ENCODE measurements at places on chromosomes 7 and 10.

- no peak for DNase-seq
These were observed 102.0 kb upstream of the HDAC9 start for GRCh38 chr7:18393465-18394118.

- DNase-seq, result no peak
These were observed 475.1 kb downstream of the DNAJB6 start for GRCh38 chr7:157811946-157812345.

DNA sequence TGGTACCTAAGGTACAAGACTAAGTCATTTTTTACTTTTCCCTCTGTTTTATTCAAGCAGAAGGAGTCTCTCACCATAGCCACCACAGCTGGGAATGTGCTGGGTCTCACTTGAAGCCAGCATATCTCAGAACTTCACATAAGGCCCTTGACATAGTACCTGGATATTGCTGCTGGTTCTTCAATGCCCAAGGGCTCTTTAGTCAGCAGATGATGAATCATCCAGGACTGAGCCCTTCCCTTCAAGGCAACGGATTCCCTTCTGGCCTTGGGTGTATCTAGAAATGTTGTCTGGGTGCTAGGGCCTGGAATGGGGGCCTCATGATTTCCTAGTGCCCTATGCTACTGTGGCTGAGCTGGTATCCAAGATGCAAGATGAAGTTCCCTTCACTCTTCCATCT, 93.9 kb downstream of the ADCYAP1R1 start:
- no peak for DNase-seq

- DNase-seq, result no peak
These were observed 439.4 kb downstream of the TYW1 start for GRCh38 chr7:67435894-67436535.

DNA sequence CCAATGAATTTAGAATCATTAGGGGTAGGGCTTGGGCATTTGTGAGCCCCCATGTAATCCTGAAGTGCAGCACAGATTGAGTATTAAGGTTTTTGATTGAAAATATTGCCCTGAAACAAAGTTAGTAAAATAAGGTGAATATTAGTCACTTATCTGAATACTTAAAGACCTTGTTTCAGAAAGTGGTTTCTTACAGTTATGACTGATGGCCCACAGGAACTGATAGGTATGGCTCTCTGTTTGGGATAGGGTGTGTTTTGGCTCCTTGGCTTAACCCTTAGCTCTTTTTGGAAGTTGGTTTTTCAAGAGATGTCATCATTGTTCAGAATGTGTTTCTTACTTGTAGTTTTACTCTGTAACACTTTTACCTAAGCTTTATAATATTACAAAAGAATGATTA, 34.8 kb downstream of the MDFIC start:
- DNase-seq, result no peak

GRCh38 chr10:126499744-126500143, 111.5 kb upstream of the ADAM12 start:
- no peak for DNase-seq

GRCh38 chr10:71217266-71218045, 5.1 kb downstream of the UNC5B start:
- no peak for DNase-seq

GRCh38 chr10:59279991-59280505, 82.3 kb downstream of the FAM13C start:
- no peak for DNase-seq

- no peak for DNase-seq
These were observed 449.9 kb upstream of the ANKRD30A start for GRCh38 chr10:36675458-36675880.

- DNase-seq, result no peak
These were observed 27.4 kb upstream of the POU6F2 start for GRCh38 chr7:38950309-38950708.

DNA sequence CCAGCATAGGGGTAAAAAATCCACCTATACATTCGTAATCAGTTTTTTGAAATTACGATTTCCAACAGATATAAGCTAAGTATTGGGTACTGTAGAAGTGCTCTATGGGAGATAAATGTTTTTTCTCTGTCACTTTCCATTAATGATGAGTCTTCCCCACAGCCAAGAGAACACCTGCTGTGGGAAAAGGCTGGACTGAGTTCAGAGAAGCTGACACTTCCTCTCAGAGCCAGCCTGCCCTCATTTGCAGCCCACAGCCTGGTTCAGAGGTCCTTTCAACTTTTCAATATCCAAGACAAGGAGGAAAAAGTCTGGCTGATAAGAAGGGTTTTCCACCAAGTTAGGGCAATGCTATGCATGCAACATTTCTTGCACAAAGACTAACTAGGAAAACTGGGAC, 64.5 kb upstream of the DNAJB12 start:
- no peak for DNase-seq

- DNase-seq, result no peak
These were observed 124.6 kb downstream of the LRRTM3 start for GRCh38 chr10:67050415-67050814.

GRCh38 chr10:23496727-23497126, 57.9 kb downstream of the OTUD1 start:
- no peak for DNase-seq

DNA sequence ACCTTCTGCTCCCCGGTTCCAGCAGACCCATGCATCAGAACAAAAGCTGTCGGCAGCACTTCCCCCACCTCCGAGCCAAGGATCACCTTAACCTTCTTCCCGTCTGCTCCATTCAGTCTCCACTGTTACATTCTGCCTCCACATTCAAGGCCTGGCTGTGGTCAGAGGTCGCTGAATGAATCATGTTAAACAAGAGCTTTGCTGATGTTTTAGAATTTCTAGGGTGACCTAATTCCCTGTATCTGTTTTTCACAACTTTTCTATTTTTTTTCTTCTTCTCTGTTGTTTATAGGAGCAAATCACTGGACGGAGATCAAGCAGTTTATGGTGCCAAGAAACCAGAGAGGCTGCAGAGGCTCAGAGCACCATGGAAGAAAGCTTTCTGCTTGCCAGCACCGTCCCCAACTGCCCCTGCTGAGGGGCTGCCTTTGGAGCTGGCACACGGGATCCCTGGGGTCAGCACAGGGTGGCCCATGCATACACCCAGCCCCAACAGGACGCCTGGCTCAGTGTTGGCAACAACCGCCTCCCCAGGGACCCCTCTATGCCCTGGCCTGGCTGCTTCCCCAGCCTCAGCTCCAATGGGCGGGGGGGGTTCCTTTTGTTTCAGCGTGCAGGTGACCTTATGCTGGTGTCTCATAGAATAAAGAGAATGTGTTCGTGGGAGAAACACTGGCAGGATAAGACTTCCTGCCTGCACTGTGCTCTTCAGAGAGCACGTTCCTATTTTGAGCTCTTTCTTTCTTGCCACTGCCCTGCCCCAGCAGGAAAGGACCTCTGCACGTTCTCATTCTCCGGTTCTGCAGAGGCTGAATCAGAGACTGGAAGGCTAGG, 182.7 kb upstream of the LYZL2 start:
- DNase-seq, result no peak

- DNase-seq, result no peak
These were observed 41.5 kb upstream of the GPR141 start for GRCh38 chr7:37642028-37642540.

GRCh38 chr7:140212100-140212881, 35.5 kb upstream of the KDM7A start:
- DNase-seq, result no peak

DNA sequence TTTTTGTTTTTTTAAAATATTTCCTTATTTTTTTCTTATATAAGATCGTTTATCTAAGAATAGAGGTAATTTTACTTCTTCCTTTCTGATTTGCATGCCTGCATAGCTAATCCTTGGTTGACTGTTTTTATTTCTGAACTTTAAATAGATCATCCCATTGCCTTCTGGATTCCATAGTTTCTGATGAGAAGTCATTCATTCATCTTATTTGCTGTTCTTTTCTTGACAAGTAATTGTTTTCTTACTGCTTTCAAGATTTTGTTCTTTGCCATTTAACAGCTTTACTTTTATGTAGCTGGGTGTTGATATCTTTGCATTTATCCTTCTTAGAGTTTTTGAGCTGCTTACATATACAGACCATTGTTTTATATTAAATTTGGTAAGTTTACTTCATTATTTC, 437.9 kb downstream of the SDK1 start:
- DNase-seq, result no peak

Data from NCI-H187 treated with DMSO at 0.1 percent for 48 hours (cell line).